MG63 (cell line): ENCODE measurements at places on chromosomes 7 and 10. TPM values are rescaled to one million over a fixed set of nuclear protein-coding genes. Genes with fewer than 3 reads are reported as not detected.

DNA sequence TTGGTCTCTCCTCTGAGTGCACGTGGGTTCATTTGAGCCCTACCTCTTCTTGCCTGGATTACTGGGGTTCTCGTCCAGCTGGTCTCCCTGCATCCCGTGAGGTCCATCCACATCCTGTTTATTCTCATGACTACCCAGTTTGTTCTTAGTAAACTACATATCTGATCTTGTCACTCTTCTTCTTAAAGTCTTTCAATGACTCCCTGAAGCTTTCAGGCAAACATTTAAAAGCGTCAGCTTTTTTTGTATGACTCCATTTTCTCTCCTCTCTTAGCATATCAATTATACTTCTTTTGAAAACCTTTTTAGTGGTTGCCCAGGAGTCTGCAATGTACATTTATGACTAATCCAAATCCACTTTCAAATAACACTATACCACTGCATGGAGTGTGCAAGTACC, 7.5 kb downstream of the SFXN2 start:
- no peak for DNase-seq

- peak; percentile 32 for DNase-seq
These were observed at the start of gene CCDC3 for GRCh38 chr10:13001041-13001886. TSS of gene CCDC3 (minus strand) at chr10:13001713. CDS start at chr10:13001570, 143 bp downstream.

GRCh38 chr7:134778941-134779740, at the start of gene CALD1:
TSS of gene CALD1 (plus strand) at chr7:134779634. CDS start at chr7:134867734, 88,100 bp downstream.
- peak; percentile 96 for DNase-seq

DNA sequence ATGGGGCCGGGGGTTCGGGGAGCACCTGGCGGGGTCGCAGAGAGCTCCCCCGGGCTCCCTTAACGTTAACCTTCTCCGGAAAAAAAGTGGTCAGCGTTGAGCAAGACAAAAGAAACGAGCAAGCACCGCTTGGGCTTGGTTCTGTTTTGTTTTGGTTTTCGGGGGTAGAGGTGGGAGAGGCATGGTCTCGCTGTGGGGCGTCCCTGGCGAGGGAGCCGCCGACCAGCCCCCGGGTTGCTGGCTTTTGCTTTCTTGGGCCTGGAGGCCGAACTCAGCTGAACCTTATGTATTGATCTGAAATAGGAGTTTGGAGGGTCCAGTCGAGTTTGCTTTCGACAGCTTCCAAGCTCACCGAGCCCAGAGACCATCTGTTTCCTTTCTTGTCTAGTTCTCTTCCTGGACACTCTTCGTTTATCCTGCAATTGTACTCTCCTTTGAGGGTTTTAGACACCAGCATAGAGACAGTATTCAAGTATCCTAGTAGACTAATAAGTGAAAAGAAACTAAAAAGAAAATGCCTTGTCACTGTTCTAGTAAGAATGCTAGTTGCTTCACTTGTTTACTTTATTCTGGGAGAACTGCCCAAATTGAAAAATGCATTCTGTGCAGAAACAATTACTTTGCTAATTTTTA, 980 bp downstream of the FHIP2A start:
- DNase-seq: peak; percentile 42

DNA sequence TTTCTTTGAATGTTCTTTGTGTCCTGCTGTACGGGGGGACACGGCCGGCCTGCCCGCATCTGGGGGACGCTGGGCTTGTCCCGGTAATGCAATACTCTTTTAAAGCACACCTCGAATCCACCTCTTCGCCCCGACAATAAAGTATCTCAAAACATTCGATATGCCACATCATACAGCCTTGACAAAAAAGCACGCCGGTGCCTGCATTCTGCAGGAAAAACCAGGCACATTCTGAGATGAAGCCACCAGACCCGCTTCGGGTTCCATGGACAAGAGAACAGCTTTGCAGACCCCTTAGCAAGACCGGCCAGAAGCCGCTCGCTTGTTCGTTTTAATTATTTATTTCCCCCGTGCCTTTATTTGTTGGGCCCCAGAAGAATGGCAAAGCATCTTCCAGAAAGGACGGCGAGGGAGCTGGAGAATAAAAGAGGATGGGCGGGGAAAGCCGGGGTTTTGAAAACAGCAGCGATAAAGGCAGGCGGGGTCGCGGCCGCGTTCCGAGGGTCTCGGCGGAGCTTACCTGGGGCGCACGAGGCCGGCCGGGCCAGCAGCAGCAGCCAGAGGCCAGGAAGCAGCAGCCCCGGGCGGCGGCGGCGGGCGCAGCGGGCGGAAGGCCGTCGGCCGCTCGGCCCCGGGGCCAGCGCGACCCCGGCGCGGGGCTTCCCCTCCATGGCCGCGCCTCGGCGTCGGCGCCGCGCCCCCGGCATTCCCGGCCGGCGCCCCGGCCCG, 462 bp downstream of the KIAA1549 start:
- DNase-seq: no peak

- DNase-seq: peak; percentile 97
These were observed 48.6 kb upstream of the PPIF start for GRCh38 chr10:79298403-79299244.

DNA sequence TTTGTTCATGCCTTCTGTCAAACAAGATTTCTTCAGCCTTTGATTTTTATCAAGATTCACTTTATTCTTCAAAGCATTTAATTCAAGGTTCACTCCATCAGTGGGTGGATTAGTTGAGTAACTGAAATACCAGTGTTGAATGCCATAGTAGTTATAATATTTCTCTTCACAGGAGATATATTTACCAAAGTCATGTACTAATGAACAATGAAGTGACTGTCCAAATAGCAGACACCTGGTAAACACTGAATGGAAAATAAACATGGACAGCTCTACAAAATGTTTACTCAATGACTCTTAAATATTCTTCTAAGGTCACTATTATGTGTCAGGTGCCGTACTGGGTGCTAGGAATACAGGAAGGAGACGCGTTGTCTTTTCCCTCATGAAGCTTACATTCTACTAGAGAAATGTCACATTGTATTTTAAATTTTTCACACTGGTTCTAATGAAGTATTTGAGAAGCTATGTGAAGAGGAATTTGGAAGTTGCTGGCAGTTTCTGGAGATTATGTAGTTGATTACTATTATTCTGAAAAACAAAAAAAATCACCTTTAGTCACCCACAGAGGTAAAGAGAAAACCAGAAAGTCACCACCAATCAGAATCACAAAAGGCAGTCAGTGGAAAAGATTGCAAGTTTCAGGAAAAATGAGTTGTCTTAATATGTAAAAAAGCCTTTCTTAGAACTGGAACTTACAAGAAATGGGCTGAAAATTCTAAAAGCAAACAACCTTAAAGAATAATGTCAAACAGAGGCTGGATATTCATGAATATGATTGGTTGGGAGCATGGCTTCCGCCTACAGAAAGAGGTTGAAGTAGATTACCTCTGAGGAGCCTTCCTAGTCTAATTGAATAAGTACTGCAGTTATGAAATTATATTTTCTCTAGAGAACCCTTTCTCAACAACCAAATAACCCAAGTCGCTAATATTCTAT, 84.5 kb downstream of the RTKN2 start:
- no peak for DNase-seq

DNA sequence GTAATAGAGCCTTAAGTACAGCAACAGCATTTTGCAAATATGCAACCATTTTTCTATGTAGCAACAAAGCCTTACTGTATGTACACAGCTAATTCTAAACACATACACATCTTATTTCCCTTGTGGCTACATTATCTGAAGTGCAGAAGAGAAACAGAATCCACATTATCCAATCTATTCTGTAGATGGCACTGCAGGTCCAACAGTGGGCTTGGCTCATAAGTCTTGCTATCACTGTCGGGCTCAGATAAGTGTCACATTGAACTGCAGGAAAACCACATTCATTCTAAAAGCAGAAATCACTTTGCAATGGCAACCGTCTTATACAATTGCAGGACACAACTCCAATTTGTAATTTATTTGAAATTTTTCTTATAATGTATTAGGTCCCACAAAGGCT, 109.8 kb upstream of the NOBOX start:
- DNase-seq: no peak

DNA sequence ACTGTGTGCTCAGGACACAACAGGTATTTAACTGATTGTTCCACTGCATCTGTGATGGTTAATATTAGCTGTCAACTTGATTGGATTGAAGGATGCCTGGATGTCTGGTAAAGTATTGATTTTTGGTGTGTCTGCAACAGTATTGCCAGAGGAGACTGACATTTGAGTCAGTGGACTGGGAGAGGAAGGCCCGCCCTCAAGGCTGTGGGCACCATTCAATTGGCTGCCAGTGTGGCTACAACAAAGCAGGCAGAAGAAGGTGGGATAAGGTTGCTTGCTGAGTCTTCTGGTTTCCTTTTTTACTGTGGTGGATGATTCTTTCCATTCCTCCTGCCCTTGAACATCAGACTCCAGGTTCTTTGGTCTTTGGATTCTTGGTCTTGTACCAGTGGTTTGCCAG, 137.1 kb upstream of the FAM13C start:
- no peak for DNase-seq

DNA sequence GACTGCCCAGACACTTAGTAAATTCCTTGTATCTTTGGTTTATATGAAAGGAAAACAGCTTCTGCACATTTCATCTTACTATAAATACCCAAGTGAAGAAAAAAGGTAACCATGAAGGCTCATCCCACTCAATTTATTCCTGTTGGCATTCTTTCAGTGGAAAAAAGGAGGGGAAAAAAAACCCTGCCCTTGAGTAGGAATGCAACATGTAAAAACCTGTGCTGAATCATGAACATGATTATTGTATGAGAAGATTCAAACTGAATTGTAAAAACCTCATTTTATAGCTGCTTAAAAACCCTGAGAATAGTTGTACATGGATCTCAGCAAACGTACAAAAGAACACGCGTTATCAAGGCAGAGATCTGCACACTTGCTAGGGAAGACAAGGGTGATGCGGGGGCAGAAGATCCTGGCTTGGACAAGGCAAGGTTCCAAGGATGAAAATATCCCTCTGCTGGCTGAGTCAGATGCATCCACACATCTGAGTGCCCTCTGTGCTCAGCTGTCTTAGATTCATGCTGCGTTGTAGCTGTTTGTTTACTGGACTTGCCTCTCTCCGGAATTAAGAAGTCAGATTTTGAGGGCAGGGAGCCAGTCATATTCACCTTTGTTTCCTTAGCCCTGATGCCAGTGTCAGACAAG, 658.2 kb downstream of the PARD3 start:
- peak; percentile 55 for DNase-seq

DNA sequence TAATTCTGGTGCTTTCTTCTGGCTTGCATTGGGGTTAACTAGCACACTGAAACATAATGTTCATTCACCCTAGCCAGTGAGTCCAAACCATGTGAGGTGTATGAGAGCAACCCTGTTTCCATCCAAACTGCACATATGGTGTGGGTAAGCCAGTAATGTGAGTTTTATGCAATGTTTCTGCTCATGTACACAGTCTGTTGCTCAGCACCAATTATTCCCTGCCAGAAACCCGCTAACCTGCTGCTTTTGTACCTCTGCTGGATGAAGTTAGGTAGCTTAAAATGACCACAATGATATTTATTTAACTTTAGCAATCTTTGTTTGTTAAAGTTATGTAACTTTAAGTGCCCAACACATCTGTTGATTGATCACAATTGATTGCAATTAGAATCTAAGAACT, 93.7 kb upstream of the RPA3 start:
- no peak for DNase-seq

DNA sequence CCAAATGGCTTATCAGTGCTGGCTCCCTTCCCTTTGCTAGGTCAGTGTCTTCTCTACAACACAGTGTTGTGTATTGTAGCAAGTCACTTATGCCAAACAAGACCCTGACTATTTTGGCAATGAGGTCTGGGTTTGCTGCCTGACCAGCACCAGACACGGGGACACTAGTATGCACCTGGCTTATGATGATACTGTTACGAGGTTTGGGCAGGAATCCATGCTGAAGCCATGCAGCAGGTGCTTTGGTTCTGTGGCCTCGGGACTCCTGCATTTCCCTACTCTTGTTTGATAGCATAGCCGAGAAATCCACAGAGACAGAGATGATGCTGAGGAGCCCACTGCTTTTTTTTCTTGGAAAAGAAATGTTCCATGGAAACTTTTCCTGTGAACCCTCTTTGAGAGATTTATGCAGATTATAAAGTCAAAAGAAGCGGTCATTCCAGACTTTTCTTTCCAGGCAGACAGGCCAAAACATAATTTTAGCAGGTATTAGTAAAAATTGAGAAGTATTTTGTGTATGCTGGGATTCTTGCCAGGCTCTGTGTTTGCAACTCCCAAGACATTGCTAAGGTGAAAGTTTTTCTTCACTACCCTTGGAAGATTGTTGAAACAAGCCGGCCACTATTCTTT, 291.1 kb downstream of the BBS9 start:
- no peak for DNase-seq

GRCh38 chr10:91191584-91191919, 28.9 kb upstream of the PCGF5 start:
- DNase-seq: no peak

DNA sequence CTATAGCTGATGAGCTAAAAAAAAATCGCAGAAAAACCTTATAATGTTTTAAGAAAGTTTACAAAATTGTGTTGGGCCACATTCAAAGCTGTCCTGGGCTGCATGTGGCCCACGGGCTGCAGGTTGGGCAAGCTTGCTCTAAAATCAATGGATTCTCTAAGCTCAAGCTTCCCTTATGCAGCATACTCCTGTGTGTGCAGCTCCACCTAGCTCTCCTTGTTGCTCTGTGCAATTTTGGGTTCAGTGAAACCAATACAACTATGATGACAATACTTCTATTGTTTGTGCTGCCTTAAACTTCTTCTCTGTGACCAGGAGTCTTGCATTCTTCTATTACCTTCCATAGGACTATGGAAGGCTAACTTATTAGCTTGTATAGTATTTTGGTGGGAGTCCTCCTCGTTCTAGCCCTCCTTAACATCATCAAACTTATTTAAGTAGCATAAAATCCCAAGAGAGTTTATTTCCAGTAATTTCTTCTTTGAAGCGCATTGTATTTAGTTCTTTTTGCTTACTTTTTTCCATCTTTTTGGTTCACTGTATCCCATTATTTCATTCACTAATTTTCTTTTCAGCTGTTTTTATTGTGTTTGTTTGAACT, 170.9 kb upstream of the SMIM30 start:
- DNase-seq: no peak

DNA sequence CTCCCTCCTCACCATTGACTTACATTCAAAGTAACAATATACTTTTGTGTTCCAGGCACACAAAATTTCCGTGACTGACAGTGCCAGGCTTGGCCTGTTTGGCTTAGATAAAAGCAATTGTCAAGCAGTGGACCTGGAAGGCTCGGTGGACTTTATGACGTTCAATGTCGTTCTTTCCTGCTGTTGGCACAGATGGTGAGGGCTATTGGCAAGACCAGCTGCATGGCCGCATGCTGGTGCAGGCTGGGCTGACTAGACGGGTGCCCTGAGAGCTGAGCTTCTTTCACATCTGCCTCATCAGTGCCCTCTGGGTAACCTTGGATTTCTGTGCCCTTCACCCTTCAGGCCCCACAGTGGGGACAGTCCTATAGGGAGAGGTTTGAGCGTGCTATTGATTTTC, 45.2 kb downstream of the WIPF3 start:
- no peak for DNase-seq

GRCh38 chr7:134886353-134887057, 99.8 kb upstream of the AGBL3 start:
- peak; percentile 49 for DNase-seq

The PDE1C gene
- total RNA-seq: 32.4 and 50.1 TPM in 2 replicates

The ARHGAP22 gene
- total RNA-seq: 20.7 and 23.2 TPM in 2 replicates

The FBXO24 gene
- 1.0 and 1.2 TPM in 2 replicates for total RNA-seq

The STK17A gene
- total RNA-seq: 74.9 and 111 TPM in 2 replicates

The CLEC2L gene
- total RNA-seq: not detected in 2 replicates

The VSIR gene
- 36.0 and 87.8 TPM in 2 replicates for total RNA-seq

The ADRB1 gene
- total RNA-seq: not detected in 2 replicates

The OR2A7 gene
- 0.79 TPM in 1 of 2 replicates, not detected in the other for total RNA-seq

The MYL10 gene
- not detected in 2 replicates for total RNA-seq

The OR13A1 gene
- total RNA-seq: not detected in 2 replicates
